Amniotic epithelial cell (primary cell): ENCODE measurements at places on chromosomes 3 and 15.
A peak's percentile ranks its signal among the peaks of the same experiment; 100 is the strongest.

DNA sequence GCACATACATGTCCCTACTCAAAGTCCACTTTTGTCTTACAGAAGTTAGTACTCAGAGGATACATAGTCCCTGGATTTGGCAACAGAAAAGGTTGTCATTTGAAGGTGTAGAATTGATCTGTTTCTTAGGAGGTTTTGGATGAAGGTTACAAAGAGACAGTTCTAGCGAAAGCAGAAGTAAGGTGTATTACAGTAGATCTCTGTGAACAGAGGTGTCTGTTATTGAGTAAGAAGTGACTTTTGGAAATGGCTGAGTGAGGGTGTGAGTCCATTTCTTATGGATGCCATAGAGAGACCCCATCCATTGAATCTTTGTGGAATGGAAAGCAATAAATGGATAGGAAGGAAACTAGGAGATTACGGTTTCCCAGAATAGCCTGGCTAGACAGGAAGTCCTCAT, 5.6 kb downstream of the ZNF662 start:
- no peak for DNase-seq

DNA sequence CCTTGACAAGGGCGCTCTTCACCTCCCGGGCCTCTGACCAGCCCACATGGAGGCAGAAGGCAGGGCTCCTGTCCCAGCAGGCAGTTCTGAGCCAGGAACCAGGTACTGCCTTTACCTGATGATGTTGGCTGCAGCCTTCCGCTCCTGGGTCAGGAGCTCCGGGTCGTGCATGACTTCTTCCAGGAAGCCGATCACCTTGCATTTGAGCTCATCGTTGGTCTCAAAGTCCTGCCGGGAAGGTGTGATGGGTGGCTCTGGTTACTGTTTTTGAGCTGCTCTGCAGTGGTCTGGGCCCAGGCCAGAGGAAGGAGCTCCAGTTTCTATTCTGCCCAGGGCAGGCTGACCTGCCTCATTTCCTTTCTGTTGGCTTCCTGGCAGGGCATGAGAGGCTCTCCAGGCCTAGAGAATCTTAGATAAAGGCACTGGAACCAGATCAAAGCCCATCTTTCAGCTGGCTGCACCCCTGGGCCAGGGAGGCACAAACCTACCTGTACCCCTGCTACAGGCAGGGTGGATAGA, 53.2 kb upstream of the CTSH start:
- DNase-seq = no peak

DNA sequence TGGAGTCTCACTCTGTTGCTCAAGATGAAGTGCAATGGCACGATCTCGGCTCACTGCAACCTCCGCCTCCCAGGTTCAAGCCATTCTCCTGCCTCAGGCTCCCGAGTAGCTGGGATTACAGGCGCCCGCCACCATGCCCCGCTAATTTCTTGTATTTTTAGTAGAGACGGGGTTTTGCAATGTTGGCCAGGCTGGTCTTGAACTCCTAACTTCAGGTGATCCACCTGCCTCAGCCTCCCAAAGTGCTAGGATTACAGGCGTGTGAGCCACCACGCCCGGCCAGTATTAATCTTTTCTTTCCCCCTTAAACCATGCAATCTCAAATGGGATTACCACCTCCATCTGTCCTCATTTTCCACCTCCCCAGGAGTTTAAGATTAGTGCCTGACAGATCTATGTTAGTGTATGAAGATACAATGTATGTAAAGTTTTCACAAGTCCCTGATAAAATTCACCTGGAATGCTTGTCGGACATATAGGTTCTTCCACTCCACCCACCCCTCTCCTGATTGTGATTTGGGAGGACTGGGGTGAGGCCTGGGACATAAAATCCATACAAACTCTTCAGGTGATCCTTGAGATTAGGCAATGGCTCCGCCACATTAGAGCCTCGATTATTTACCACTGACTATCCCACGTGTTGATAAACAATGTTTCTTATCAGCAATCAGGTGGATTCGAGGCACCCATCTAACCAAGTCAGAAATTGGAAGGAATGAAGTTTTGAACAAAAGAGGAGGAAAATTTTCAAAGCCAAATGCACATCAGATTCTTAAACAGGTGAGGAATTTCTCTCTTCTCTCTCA, 1.2 kb downstream of the PARL start:
- no peak for DNase-seq

DNA sequence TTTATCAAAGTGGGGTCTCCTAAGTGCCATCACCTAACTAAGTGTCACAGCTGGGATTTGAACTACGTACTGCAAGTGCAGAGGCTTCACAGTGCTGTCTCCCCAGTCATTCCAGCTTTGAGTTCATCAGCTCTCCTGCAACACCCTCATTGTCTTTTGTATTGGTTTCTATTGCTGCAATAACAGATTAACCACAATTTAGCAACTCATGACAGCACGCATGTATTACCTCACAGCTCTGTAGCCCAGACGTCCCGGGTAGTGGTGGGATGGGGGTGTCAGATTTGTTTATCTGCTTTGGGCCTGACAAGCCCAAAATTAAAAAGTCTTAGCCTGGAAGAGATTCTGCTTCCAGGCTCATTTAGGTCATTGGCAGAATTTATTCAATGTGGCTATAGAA, 220.5 kb upstream of the LRRN1 start:
- no peak for DNase-seq

- DNase-seq = peak; percentile 60
Observed at GRCh38 chr15:92714477-92715401, 59.2 kb upstream of the FAM174B start.

GRCh38 chr3:73327052-73327451, 265.6 kb downstream of the EBLN2 start:
- DNase-seq = no peak

GRCh38 chr15:51094606-51095569, at the start of gene TNFAIP8L3:
Gene TNFAIP8L3 (minus strand): TSS chr15:51094906. CDS start chr15:51094595, 311 bp downstream.
- DNase-seq = no peak

GRCh38 chr3:34237946-34238345, 439.5 kb downstream of the PDCD6IP start:
- no peak for DNase-seq
